Epithelial cell of esophagus (primary cell): ENCODE measurements at places on chromosomes 11 and 22.
A peak's percentile ranks its signal among the peaks of the same experiment; 100 is the strongest.

- no peak for DNase-seq
Measured at GRCh38 chr11:61359516-61359915, 2.2 kb downstream of the CYB561A3 start.

- DNase-seq, result no peak
Measured at GRCh38 chr11:86415026-86415425, 40.3 kb downstream of the CCDC81 start.

GRCh38 chr22:44340271-44341239 is 27.8 kb upstream of the SHISAL1 start:
- no peak for DNase-seq

GRCh38 chr22:50282361-50283155 is 12.4 kb upstream of the MAPK11 start:
- peak; percentile 98 for DNase-seq

DNA sequence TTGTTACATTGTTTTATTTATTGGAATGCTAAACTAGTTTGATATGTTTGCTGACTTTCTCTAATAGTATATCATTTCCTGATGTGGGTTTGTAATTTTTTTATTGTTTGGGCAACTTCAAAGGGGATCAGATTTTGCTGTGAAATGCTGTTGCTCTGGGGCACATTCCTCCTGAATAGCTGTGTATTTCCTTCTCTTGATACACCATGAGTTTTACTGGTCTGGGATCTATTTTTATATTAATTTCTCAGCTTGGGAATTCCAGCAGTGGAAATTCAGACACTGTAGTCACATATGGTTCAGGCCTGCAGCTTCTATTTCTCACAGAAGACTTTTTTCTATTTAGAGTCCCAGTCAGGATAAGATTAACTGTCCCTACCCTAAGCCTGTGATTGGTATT is 58.9 kb downstream of the RPUSD4 start:
- no peak for DNase-seq

DNA sequence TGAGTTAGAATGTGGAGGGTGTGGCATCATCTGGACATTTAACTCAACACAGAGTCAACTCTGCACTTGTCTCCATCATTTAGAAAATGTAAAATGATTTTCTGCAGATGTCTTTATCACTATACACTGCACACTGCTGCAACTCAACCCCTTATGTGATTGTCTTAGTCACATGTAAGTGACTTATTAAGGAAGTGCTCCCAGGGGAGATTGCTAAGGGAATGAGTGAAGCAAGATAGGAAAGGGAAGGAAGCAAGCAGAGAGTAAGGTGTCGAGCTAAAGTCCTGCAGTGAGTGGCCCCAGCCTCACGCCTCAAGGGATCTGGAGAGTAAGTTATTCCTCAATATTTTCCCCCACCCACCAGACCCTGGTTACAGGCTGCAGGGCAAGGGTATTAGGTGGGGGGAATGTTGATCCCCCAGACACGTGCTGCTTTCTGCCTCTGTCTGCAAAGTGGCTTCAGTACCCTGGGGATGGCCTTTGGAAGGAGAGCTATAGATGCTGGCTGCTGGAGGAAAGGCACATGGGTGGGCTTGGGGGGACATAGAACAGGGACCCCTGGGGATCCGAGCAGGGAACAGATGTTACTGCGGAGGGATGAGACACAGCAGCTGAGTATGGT is 7.2 kb upstream of the CBX6 start:
- no peak for DNase-seq
